T-cell (primary cell): ENCODE measurements at places on chromosomes 4 and X.

DNA sequence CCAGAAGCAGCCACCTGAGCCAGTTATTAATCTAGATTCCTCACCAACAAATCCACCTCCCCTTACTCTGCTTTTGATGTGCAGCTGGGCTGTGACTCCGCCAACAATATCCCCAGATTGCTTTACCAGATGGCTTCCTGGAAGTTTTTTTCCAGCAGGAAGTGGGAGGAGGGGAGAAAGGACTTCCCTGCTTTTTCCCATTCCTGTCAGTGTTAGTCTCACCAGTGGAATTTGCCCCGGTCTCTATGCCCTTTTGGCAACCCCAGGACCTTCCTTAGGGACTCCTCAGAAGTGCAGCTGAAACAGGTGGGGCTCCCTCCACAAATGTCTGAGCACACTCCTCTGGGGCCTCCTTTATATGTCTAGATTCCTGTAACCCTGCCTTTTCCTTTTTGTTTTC lies 465.2 kb upstream of the IGFBP7 start:
- no peak for DNase-seq

- DNase-seq: no peak
Observed at GRCh38 chr4:14152834-14153519, 525.5 kb upstream of the BOD1L1 start.

DNA sequence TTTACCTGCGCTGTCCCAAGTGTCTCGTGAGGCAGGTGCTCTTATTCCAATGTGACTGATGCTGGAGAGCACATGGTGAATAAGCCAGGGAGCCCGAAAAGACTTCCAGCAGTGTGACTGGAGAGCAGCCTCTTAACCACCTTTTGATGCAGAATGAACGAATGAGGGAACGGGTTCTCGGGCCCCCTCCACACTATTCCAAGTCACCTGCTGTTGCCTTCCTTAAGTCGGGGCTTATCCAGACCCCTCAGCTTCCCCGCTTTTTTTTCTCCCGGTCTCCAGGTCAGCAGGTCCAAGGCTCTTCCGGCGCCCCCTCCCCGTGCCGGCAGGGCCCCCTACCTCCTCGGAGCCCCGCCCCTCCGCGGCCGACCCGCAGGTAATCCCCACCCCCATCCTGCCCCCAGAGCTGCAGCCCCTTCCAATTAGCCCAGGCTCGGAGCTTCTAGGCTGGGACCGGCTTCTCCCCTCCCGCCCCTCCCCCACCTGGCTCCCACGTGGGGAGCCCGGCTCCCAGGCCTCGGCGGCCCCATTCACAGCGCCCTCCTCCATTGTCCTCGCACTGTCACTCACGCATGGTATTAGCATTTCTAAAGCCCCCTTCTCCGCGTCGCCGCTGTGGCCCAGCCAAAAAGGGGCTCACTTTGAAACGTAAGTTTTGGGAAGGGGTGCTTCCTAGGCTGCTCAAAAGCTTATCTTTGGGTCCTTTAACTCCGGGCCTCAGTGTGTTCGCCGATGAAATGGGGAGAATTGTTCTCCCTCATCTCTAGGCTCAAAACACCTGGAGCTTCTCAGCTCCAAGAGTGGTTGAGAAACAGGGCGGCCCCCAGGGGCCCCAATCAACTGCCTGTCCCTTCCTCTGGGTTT lies 56.2 kb upstream of the PJA1 start:
- DNase-seq: no peak

GRCh38 chrX:110001740-110002299 lies 1.1 kb upstream of the TMEM164 start:
- no peak for DNase-seq

DNA sequence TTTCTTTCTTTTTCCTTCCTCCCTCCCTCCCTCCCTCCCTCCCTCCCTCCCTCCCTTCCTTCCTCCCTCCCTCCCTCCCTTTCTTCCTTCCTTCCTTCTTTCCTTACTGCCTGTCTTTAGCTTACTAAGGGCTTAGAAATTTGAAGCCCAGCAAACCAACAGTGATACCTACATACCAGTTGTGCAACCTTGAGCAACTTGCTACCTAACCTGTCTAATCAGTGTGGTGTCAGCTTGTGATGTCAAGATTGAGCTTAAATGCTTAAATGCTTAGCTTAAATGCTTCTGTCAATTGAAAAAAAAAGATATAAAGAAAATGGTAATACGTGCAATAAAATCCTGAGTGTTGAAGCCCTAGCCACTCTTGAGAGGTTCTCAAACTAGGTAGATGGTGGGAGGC lies 728.6 kb downstream of the TRIML1 start:
- no peak for DNase-seq

GRCh38 chrX:77668391-77669237 lies 117.4 kb downstream of the ATRX start:
- DNase-seq: no peak

DNA sequence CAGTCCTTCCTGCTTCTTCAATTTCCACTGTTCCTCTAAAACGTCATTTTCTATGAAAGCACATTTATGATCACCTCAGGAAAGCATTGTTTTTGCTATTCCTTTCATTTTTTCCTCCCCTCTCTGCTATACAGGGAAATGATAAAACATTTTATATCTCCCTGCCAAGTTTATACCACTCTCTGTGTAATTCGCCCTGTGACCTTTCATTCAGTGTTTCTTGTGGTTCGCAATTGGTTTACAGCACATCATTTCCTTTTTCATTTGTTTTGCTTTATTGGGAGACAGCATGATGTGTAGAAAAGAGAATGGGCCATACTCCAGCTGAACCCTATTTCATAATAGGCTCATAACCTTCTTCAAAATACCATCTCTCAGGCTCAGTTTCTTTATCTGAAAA lies 99.9 kb upstream of the RAPGEF2 start:
- no peak for DNase-seq

DNA sequence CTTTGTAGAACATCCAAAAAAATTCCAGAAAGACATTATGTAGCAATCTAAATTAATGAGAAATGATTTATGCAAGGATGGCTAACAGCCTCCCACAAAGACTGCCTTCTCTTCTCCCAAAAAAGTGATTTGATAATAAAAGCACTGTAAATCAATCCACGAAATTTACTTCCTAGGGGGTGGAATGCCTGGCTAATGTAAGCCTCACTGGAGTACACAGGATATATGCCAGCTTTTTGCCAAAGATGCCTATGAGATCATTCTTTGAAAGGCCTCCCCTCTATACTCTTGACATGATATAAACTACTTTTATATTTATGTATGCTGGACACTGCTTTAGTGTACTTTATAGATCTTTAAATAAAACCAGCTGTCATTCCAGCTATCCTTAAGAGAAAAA lies 211.1 kb downstream of the ADAMTS3 start:
- no peak for DNase-seq

DNA sequence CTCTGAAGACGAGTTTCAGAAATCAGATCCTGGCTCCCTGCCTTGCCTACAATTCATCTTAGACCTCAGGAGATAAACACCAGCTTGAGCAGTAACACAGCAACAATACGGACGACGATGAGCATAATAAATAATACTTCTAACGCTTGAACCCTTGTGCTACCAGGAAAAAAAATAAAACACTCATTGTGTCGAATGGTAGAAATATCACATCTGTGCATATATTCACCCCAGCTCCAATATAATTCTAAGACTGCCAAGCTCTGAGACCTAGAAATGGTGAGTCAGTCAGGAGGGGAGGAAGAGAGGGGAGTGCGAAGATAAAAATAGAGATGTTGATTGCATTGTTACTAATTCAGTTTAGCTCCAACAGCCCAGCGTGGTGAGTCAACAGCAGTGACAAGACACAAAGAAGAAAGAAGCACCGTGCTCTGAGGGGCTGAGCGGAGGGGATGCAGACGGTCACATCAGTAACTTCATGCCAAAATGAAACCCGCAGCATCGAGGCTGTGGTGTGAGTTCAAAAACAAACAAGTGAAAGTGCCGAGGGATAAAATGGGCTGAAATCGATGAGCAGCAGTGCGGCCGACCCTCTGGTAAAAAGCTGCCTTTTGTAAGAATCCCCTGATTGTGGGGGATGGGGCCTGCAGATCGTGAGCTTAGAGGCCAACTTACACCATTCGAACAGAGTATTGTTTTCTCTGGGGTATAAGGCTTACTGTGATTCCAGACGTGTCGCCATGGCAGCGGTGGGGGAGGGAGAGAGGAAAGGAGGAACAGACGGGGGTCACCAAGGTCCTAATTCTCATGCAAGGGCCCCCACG lies 150.4 kb downstream of the MGST2 start:
- DNase-seq: no peak

GRCh38 chr4:74675673-74676279 lies 118.5 kb downstream of the BTC start:
- no peak for DNase-seq

GRCh38 chr4:73341454-73341853 lies 62.6 kb upstream of the ALB start:
- DNase-seq: no peak

DNA sequence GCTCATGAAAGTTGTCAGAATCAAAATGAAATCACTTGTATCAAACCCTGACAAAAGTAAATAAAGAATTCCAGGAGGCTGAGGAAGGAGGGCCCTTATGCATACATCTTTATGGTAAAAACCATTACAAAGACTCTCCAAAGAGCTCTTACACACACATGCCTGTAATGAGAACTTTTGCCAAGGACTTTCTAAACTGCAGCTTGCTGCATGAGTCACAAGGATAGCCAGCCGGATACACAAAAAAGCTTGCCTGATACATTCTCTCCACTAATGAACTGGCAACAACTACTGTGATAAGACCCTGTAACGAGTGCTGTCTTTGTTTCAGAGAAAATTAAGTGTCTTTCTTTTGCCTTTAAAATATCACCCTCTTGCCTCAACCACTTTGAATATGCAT lies 618.1 kb downstream of the PPP4R3C start:
- no peak for DNase-seq

- no peak for DNase-seq
Observed at GRCh38 chrX:17465201-17465600, 90.2 kb downstream of the NHS start.

DNA sequence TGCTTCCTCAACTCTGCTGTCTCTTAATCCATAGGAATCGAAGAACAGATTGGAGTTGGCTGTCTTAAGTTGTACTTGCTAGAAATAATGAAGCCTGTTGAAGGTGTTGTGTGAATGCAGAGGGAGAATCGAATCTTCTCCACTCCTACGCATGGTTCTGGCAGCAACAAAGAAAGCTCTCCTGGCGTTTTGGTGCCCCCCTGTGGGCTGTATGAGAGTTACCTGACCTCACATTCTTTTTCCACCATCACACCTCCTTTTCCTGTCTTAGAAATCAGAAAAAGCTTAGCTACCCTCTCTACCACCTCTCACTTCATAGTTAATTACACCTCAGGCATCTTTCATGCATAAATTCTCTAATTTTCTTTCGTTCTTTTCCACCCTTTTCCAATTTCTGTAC lies 16.3 kb downstream of the KLF8 start:
- DNase-seq: peak; percentile 34

GRCh38 chrX:100070334-100070849 lies 339.7 kb downstream of the PCDH19 start:
- DNase-seq: no peak

DNA sequence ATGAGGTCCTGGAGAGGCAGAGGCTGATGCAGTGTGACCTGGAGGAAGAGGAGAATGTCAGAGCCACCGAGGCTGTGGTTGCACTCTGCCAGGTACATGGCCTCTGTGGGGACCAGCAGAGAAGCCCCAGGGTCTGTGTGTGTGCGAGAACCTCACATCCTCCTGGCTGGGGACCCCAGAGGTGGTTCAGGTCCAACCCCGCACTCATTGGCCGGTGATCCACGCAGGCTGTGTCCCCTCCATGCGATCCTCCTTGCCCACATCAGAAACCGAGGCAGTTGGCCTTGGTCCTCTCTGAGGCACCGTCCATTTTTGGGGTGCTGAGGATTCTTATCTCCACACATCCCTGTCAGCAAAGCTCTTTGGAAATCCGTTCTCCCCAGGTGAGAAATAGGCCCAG lies 45.3 kb downstream of the EVC start:
- no peak for DNase-seq

GRCh38 chr4:6647582-6648230 lies 7.2 kb downstream of the MRFAP1 start:
- no peak for DNase-seq

GRCh38 chrX:13427441-13428052 lies 107.7 kb upstream of the ATXN3L start:
- no peak for DNase-seq

GRCh38 chr4:10808591-10808990 lies 124.0 kb upstream of the CLNK start:
- no peak for DNase-seq

DNA sequence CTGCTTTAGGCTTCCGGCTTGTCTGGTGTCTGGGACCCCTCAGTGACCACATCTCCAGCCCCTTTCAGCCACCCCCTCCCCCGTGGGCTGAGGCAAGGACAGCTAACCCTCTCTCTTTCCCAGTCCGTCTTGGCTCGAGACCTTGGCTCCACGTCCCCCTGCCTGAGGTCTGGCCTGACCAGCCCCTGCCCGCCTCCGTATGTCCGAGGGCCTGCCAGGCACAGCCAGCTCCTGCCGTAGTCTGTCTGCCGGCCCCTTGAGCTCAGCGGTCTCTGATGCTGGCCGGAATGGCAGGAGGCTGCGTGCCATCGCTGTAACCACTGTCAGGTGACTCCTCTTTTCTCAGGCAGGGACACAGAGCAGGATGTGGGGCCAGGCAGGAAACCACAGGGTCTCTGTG lies 73.3 kb upstream of the LRPAP1 start:
- no peak for DNase-seq

- no peak for DNase-seq
Observed at GRCh38 chr4:11593576-11594116, 165.0 kb upstream of the HS3ST1 start.
